ENCODE measurements at places on chromosomes 5 and 9. TPM values are rescaled to one million over a fixed set of nuclear protein-coding genes. Genes with fewer than 3 reads are reported as not detected.

- DNase-seq, result no peak
Measured at GRCh38 chr5:105619725-105620124, 2051.0 kb downstream of the EFNA5 start.

DNA sequence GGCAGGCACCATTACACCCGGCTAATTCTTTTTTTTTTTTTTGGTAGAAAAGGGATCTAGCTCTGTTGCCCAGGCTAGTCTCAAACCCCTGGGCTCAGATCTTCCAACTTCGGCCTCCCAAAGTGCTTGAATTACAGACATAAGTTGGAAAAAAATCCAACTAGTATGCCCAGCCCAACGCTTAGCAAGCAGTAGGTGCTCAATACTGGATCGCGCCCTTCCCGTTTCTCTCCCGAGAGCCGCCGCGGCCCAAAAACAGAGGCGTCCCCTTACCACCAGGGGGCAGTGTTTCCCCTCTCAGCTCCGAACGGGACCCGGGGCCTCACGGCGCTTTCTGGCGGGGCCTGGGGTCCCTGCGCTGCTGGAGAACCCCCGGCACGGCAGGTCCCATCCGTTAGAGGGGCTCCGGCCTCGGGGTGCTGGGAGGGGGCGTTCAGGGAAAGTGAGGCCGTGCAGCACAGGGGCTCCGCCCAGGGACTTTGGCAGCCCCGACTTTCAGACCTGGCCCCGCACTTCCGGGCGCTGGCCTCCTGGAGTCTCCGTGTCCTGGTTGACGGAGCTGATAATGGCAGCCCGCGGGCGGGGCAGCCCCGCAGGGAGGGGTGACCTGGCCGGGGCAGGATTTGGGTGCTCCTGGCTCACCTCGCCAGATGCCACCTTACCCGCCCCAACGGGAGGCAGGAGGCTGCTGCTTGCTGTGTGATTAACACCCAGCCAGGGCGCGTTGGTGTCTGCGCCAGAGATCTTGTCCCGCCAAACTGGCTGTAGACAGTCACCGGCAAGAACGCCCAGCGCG lies 15.2 kb downstream of the PTGES start:
- DNase-seq, result no peak

Gene MAMDC2
- total RNA-seq, result 39.1 TPM

DNA sequence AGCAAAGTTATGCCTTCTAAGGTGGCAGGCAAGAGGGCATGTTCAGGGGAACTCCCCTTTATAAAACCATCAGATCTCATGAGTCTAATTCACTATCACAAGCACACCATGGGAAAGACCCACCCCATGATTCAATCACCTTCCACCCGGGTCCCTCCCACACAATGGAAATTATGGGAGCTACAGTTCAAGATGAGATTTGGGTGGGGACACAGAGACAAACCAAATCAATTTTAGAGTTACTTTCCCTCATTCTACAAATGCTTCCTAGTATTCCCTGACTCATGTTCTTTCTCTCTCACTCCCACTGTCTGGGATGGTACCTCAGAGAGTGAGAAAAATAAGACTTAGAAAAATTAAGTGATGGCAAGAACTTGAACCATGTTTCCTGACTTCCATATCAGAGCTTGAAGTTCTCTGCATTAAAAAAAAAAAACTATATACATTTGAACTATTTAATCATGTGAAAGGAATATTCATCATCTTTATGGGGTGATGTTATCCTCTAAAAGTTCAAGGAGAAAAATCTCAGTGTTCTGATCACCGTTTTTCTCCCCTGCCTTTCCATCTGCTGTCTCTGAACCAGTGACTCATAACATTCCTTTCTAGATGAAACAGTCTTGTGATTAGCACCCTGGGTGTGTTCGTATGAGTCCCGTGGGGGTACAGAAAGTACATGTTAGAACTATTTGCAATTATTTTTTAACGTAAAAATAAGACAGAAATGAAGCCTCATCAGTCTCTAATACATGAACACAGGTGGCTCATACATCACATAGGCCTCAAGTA lies 282.9 kb downstream of the SLF1 start:
- peak; percentile 86 for DNase-seq

Gene DIRAS2
- total RNA-seq, result 3.6 TPM

GRCh38 chr9:13942201-13942600 lies 371.7 kb downstream of the NFIB start:
- DNase-seq, result no peak

GRCh38 chr9:132094314-132094791 lies 14.7 kb upstream of the MED27 start:
- peak; percentile 46 for DNase-seq

Gene SPDL1
- 35.1 TPM for total RNA-seq

GRCh38 chr5:65198456-65199120 lies 283.1 kb downstream of the ADAMTS6 start:
- peak; percentile 96 for DNase-seq

DNA sequence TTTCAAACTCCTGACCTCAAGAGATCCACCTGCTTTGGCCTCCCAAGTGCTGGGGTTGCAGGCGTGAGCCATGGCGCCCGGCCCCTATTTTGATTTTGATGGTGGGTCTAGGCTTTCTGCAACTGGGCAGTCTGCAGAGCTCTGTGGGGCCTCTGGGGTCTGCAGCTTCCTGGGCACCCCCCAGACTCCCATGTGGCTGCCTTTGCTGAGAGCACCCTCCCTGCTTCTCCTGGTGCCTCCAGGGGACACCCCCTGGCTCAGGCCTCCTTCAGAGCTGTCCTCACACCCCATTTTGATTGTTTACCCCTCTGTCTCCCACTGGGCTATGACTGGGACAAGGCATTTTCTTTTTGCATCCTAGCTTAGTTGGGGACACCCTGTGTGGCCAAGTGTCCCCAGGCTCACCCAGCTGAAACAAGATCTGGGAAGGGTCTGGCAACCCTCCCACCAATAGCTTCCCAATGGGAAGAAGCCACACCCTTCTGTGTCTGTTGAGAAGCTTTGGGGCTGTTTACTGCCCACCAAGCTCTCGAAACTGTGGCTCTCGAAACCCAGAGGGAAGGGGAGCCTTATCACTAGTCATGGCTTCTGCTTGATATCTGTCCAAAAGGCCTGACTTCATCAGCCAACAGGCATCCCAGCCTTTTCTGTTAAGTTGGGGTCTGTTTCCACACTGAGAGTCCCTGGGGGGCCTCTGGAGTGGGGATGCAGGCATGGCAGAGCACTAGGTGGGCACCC lies 204.4 kb upstream of the IER5L start:
- no peak for DNase-seq

GRCh38 chr9:132408521-132408920 lies 1.5 kb upstream of the CFAP77 start:
- no peak for DNase-seq

Gene LRRC19
- total RNA-seq, result not detected

Gene PALM2AKAP2
- 20.4 TPM for total RNA-seq

Gene LMNB1
- 9.6 TPM for total RNA-seq

- no peak for DNase-seq
Measured at GRCh38 chr5:74370168-74370567, 270.4 kb downstream of the ENC1 start.

- no peak for DNase-seq
Measured at GRCh38 chr5:133928587-133929393, 39.6 kb downstream of the C5orf15 start.

GRCh38 chr5:128674837-128675446 lies 136.9 kb upstream of the FBN2 start:
- DNase-seq, result peak; percentile 24

Measured in renal cortical epithelial cell (primary cell).